Epithelial cell of proximal tubule (primary cell): ENCODE measurements at places on chromosomes 2 and 18.

DNA sequence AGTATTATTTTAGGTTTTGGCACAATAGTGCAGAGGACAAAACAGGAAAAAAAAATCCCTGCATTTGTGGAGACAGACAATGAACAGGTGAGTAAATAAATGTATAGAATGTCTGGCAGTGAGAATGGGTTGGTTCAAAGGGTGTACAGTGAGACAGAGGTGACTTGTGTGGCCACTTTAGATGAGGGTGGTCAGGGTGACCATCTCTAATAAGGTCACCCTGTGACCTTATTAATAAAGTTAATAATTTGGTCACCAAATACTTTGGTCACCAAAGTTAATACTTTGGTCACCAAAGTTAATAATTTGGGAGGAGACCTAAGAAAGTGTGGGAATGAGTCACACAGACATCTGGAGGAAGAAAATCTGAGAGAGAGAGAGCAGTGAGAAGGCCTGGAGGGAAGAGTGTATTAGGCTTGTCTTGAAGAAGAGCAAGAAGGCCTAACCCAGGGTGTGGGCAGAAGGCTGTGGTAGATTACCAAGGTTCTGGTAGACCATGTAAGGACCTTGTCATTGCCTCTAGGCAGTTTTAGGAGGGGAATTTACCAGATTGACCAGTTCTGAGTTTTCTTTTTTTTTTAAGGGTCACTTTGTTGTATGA, 1368.4 kb upstream of the CELF4 start:
- DNase-seq = no peak

- no peak for DNase-seq
Observed at GRCh38 chr2:118255301-118255700, 167.0 kb downstream of the INSIG2 start.

GRCh38 chr18:47420130-47420529, 168.7 kb upstream of the SKOR2 start:
- DNase-seq = no peak

GRCh38 chr2:111239107-111239506, 118.4 kb downstream of the BCL2L11 start:
- DNase-seq = no peak

GRCh38 chr2:61959381-61960293, 54.2 kb downstream of the COMMD1 start:
- DNase-seq = no peak

DNA sequence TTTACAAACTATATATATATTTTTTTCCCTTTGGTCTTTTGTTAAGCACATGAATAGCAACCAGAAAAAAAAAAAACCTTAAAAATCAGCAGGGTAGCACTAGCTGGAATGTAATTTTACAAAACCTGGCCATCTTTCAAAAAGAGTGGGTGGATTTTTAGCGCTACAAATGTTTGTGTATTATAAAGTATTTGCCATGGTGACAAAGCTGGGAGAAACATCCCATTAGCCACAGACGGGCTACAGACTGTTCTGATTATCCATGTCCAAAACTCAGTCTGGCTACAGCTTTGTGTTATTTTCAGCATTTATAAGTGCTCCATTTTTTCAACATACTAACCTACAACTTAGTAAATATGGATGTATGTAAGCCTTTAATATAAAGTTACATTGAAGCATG, 249.5 kb upstream of the TANK start:
- no peak for DNase-seq

- DNase-seq = no peak
Observed at GRCh38 chr2:148660999-148661398, 16.4 kb downstream of the EPC2 start.

DNA sequence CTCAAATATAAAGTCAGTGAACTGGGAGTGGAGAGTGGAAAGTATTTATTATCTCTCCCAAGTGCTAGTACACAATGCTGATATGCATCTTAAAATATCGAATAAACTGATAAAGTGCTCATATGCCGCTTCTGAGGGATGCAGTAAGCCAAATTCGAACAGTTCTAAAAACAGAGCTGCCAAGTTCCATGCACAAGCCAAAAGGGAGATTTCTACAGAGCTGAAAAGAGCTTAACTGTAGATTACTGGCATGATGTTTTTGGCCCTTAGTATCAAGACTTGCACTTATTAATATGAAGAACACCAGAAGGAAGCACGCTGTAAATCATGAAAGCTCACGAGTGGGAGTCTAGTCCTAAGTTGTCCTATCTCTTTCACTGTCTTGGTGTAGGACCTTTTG, 7.9 kb downstream of the TMEFF2 start:
- DNase-seq = no peak

- no peak for DNase-seq
Observed at GRCh38 chr2:69625078-69625795, 18.3 kb downstream of the AAK1 start.

- no peak for DNase-seq
Observed at GRCh38 chr2:226916669-226917068, 80.8 kb downstream of the RHBDD1 start.
